NCI-H2081 (cell line): ENCODE measurements at places on chromosomes 12 and 14.

GRCh38 chr12:62783881-62784280 lies 151.1 kb downstream of the PPM1H start:
- no peak for DNase-seq

DNA sequence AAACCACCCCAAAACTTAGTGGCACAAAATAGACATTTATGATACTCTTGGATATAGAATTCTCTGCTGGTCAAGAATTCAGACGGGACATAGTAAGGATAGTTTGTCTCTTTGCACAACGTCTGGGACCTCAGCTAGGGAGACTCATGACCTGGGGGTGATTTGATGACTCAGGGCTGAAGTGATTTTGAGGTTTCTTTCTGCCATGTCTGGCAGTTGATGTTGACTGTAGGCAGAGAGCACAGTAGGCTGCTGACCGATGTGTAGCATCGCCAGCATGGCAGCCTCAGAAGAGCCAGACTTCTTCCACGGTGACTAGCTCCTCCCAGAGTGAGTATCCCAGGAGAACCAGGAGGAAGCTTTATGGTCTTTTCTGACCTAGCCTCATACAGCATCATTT lies 88.9 kb upstream of the FRMD6 start:
- DNase-seq = no peak

- no peak for DNase-seq
Measured at GRCh38 chr14:24196071-24197055, 1.1 kb upstream of the TM9SF1 start.

GRCh38 chr14:25042362-25043299 lies 7.3 kb downstream of the STXBP6 start:
- DNase-seq = no peak

DNA sequence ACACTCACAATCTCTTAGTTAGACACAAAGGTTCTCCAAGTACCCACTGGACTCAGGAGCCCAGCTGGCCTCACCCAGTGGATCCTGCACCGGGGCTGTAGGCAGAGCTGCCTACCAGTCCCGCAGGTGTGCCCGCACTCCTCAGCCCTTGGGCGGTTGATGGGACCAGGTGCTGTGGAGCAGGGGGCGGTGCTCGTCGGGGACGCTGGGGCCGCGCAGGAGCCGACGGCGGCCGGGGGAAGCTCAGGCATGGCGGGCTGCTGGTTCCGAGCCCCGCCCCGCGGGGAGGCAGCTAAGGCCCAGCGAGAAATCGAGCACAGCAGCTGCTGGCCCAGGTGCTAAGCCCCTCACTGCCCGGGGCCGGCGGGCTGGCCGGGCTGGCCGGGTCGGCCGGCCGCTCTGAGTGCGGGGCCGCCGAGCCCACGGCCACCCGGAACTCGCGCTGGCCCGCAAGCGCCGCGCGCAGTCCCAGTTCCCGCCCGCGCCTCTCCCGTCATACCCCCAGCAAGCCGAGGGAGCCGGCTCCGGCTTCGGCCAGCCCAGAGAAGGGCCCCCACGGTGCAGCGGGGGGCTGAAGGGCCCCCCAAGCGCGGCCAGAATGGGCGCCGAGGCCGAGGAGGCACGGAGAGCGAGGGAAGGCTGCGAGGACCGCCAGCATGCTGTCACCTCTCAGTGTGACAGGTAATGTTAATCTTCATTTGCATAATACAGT lies 506.8 kb downstream of the LRFN5 start:
- no peak for DNase-seq

DNA sequence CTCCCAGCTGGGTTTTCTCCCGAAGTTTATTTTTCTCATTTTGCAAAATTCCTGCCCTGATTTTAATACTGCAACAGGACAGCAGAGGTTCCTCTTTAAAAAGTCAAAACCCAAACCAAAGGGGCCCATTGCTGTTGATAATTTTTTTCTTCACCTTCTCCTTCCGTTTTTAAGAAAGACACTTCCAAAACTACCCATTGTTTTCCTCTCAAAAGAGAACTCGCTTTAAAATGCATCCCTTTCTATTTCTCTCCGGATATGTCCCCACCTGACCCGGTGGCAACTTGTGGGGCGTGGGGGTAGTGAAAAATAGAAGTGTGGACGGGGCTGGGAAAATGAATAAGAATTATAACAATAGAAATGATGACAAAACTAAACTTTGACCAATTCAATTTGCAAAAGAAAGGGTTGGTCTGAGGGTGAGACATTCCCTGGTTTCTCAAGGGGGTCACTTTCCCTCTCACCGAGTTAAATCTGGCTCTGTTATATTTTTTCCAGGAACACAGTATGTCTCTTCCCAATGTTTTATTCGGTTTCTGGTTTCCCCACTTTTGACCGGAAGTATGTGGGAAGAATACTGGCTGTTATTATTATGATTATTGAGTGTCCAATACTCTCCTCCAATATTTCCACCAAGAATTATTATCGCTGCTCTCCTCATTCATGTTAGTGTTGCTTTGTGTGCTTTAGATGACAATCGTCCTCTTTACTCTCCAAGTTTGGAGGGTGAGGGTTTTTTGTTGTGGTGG lies 4.1 kb upstream of the TBX5 start:
- DNase-seq = no peak

- no peak for DNase-seq
Measured at GRCh38 chr12:21073822-21074460, 57.1 kb upstream of the SLCO1B1 start.

DNA sequence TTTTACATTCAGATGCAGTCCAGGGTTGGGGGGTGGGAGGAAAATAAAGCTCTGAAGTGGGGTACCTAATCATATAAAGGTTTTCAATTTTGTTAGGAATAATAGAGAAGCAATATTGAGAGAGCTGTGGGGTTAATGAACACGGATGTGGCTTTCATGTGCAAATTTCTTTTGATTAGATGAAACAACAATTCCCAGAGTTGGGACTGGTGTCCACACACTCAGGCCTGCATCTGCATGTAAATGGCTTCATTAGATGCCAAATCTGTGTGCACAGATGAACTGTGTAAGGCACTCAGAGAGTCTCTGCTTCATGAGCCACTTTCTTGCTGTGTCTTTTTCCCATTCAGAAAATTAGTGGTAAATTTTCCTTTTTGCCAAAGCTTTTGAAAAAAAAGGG lies 377.1 kb upstream of the NOVA1 start:
- no peak for DNase-seq

DNA sequence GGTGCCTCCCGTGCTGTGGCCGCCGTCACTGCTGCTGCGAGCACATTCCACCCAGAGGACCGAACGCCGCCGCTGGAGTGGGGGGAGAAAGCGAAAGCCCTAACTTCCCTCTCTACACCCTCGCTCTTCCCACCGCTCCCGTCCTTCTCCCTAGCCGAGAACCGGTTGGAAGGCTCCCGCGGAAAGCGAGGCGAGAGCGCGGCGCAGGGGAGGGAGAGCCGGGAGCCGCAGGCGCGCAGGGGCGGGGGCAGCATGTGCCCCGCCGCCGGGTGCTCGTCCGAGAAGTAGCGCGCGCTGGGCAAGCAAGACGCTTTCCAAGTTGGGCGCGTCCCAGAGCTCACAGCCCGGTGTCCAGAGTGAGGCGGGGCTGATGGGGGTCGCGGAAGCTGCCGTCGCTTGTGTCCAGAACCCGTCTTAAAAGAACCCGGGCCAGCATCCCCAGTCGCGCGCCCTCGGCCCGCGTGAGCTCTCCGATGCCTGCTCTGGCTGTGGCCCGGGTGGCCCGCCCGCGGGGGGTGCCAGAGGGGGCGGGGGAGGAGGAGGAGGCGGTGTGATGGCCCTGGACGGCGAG lies at the start of gene TRHDE:
Gene TRHDE (plus strand): TSS at position 280 of the 571 bp plus-strand sequence. CDS start 274 bp downstream, at position 554.
- DNase-seq = no peak

- no peak for DNase-seq
Measured at GRCh38 chr12:94262228-94263010, 114.0 kb downstream of the PLXNC1 start.

DNA sequence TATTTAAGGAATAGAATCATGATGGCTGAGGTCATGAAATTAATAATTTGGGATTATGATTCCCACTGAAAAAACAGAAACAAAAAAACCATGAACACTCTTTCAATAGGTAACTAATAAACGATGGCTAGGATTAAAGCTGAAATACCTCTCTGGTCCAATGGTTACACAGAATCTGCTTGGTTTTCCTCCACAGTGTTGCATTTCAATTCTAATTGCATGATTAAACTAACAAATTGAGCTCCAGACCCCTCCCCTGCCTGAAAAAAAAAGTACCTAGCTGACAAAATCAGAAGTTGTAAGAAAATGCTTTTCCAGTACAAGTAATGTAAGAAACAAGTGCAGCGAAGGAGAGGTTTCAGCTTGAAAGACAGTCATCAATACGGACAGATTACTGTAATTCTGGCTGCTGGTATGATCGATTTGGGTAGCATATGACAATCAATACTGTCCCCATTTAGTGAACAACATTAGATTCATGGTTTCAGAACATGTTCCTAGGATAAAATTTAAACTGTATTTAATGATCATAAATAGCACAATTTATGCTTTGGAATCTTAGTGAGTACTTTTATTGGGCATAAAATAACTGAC lies 32.0 kb downstream of the INSM2 start:
- no peak for DNase-seq

- no peak for DNase-seq
Measured at GRCh38 chr14:99624024-99624423, 20.0 kb upstream of the CCDC85C start.

DNA sequence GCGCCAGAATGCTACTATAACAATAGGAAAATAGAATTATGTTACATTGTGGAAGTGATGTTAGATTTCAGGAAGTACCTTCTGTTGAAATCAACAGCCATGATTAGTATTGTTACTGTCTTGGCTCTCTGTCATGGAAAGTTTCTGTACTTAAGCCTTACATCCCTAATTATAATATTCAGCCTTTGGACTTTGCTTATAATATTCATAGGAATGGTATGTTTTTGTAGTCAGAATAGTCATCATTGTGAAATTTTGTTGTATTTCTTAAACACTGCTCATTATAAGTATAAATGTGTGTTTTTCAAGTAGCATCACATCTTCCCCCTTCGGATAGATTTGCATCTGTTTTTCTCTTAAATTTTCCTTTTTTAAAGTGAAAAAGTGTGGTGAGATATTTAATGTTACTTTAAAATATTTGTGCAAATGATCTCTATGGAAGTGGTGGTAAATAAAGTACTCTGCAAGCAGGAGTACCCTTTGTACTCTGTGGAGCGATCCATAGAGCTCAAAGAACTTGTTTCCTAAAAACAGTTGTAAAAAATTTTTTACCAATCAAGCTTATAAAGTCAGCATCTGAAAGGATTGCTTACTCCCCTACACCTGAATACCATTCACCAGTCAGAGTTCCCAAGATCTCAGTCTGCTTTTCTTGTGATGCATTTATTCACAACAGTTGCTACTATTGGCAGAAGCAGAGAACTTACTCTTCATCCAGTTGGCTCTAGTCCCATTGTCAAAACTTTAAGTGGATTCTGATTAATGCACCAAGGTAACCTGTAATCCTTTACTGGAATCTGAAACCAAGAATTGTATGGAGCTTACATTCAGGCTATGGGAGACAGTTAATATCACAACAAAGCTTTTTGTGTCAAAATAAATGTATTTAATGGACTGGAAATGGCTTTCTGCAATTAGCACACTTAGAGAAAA lies 87.8 kb downstream of the RIC8B start:
- no peak for DNase-seq

- no peak for DNase-seq
Measured at GRCh38 chr14:95979339-95980042, 59.7 kb upstream of the C14orf132 start.

DNA sequence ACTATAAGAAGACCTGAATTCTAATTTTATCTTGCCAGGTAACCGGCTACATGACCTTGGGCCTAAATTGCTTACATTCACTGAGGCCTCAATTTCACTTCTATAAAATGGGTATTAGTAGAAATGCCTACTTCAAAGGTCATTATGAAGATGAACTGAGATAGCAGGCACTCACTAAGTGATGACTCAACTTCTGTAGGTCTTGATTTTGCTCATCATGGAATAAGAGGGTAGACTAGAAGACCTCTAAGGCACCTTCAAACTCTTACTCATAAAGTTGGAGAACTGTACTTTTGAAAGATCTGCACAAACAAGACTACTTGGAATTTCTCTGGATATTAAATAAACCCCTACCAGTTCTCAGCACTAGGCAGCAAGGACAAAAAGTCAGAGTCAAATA lies 39.3 kb upstream of the FRMD6 start:
- DNase-seq = no peak

GRCh38 chr12:62401631-62402030 lies 65.0 kb upstream of the MON2 start:
- DNase-seq = no peak

- no peak for DNase-seq
Measured at GRCh38 chr12:45989287-45989686, 1.1 kb downstream of the SCAF11 start.

DNA sequence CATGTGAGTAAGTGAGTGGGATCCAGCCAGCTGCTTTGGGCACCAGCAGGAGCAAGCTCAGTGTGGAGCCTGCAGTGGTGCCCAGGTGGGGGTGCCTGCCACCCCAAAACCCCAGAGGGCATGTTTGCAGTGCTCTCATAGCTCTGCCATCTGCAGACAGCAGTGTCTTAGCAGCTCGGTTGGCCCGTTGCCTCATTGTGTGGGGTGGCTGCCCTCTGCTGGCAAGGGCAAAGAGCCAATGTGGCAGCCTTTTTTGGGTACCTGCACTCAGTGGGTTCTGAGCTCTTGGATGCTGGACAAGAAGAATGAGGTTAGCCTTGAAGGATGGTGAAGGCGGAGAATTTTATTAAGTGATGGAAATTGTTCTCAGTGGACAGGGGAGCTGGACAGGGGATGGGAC lies 52.3 kb downstream of the NEUROD4 start:
- no peak for DNase-seq

GRCh38 chr12:124917135-124917840 lies 2.8 kb upstream of the UBC start:
- no peak for DNase-seq

GRCh38 chr12:7265251-7265650 lies 38.6 kb upstream of the ACSM4 start:
- DNase-seq = no peak

DNA sequence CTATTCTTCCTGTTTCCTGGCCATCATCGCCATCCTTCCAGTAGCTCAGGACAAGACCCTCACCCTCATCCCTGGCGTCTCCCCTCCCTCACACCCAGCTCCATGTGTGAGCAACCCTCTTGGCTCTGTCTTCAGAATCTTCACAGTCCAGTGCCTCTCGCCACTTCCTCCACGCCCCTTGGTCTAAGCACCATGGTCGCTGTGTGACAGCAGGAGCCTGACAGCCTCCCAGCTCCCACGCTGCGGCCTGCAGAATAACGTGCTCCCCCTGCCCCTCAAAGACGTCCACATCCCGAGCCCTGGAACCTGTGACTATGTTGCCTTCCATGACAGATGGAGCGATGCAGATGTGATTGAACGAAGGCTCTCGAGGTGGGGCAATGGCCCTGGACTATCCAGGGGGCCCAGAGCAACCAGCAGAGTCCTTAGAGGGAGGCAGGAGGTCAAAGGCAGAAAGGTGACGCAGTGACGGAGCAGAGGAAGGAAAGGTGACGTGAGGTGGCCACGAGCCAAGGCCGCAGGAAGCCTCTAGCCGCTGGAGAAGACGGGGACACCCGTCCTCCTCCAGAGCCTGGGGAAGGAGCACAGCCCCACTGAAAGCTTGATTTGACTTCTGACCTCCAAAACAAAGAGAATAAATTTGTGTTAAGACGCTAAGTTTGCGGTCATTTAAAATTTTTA lies 139.8 kb downstream of the CALM1 start:
- no peak for DNase-seq
